CD4-positive, alpha-beta T cell treated with Interleukin-6 for 4 hours (primary cell): ENCODE measurements at places on chromosomes 3 and 15.

GRCh38 chr3:197191897-197192296 is 106.5 kb downstream of the DLG1 start:
- DNase-seq, result no peak

- no peak for DNase-seq
Observed at GRCh38 chr3:172152874-172153273, 113.5 kb downstream of the FNDC3B start.

DNA sequence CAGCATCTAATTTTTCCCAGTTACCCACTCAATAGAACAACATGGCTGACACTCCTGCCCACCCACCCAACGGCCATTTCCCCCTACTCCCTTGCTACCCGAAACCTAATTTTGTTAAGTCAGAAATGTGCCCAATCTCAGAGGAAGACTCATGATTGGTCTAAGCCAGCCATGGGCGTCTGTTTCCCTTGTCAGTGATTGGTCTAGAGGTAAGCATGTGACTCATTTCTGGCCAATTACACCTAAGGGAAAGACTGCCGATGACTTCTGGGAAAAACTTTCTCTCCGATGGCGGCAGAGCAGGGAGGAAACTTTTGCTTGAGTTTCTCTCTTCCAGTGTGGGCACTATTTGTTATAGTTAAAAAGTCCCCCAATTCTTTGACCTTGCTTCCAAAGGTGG is 72.9 kb downstream of the RPLP1 start:
- no peak for DNase-seq

GRCh38 chr3:30663533-30664241 is 57.3 kb downstream of the TGFBR2 start:
- no peak for DNase-seq

DNA sequence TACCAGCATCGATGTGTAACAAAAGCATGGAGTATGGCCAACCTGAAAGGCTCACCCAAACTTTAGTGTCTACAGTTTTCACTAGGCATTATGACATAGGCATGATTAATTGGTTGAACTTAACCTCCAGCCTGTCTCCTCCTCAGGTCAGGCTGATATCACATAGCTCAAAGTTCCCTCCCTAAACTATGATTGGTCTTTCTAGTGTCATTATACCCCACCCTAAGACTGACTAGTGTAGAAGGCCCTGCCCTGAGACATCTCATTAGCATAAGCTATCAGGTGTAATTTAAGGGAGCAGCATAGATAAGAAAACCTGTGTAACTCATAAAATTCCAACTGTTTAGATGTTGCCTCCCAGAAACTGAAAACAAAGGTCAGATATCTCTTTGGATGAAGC is 195.2 kb downstream of the ALCAM start:
- no peak for DNase-seq

DNA sequence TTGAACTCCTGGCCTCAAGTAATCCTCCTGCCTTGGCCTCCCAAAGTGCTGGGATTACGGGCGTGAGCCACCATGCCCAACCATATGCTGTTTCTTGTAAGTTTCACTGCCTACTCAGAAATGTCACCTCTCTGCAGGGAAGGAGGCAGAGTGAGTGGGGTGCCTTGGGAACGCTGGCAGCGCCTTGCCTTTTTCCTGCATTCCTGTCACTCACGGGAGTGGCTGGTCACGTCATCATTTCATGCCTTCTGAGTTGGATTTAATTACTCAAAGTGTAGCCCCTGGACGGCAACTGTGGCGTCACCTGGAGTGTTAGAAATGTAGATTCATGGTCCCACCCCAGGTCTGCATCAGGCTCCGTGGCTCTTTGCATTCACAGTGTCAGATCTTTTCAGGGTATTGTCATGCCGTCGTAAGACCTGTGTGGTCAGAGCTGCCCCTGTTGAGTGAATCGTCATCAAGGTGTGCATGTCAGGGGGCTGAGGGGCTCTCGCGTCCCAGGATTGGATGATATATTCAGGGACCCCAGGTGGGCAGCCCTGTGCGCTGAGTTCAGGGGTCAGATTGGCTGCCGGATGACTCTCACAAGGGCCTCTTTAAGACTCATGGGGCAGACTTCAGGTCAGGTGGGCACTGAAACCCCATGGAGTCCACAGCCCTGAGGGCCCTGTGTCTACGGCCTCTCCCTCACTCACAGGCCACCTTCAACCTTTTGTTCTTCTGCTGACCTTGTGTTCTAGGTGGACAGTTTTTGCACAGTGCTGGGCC is 65.9 kb upstream of the KLHL25 start:
- DNase-seq, result no peak

- no peak for DNase-seq
Observed at GRCh38 chr3:60046210-60046609, 996.4 kb upstream of the CFAP20DC start.

DNA sequence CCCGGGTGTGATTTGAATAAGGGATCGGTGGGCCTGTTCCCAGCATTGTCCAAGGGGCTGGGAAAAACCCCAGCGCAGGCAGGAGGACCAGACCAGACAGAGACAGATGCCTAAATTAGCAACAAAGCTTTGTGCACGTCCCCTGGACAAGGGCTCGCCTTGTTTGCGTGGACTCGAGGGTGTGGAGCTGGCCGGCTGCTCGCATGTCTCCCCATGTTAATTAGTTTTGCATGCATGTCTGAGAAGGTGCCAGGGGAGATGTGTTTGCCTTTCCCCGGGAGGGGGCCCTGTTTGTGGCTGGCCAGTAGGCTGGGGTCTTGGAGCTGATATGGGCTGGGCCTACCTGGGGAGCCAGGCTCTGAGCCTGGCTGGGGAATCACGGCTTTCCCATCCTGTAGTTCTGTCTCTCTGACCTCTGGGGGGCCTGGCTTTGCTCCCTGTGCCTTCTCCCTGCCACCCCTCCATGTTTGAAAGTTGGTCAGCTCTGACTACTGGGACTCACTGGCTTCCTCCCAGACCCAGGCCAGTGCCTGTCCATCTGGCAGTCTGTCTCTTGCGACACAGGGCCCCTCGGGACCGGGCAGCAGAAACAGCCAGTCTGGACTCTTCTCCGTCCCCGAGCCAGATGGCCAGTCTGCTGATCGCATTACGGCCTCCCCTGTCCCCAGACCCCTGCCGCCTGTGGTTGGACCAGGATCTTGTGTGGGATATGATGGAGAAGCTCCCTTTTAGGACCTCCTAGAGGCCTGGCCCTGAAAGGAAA is 55.4 kb upstream of the POLG start:
- no peak for DNase-seq

DNA sequence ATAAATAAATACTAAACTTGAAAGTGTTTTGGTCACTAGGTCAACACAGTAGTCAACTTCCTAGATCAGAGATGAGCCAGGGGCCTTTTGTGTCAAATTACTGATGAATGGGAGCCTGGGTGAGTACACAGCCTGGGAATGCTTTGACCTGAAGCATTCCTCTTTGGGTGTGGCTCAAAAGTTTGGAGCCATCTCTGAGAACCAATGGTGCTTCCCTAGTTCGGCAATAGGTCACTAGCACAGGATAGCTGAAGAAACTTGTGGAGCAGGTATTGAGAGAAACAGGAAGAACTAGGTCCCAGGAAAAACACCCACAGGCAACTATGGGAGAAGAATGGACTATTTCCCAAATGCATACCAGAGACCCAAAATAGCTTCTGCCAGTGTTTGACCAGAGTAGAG is 56.6 kb upstream of the PLXND1 start:
- DNase-seq, result no peak

DNA sequence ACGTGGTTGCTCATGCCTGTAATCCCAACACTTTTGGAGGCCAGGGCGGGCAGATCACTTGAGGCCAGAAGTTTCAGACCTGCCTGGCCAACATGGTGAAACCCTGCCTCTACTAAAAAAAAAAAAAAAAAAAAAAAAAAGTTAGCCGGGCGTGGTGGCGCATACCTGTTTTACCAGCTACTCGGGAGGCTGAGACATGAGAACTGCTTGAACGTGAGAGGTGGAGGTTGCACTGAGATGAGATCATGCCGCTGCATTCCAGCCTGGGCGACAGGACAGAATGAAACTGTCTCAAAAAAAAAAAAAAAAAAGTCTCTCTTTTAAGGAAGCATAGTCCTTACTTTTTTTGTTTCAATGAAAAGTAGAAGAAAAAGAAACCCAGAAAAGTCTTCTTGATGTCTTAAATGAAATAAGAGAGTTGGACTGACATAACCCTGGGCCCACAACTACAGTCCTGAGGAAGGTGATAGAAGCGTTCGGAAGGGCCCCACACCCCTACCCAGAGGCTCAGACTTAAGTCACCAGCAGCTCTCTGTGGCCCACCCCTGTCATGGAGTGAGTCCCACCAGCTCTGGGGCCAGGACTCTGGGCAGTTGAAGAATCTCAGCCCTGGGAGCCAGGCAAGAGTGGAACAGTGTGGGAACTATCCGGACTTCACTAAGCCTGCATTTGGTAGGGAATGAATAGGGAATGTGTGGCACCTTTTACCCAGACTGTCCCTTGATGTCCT is 2.6 kb downstream of the NME9 start:
- DNase-seq, result no peak

DNA sequence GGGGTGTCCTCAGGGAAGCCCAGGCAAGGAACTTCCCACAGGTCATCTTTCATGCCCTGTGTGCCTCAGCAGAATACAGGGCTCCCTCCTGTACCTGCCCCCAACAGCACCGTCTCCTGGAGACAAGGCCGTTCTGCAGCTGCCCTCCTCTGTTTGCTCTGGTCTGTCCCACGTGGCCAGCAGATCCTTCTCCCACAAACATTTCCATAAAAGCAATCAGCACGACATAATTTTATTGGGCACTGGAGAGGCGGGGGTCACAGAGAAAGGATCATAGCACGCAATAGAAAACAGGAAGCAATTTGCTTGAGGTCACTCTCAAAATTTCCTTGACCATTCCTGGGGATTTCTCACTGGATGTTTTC is 29.4 kb downstream of the STARD5 start:
- DNase-seq, result peak; percentile 34

DNA sequence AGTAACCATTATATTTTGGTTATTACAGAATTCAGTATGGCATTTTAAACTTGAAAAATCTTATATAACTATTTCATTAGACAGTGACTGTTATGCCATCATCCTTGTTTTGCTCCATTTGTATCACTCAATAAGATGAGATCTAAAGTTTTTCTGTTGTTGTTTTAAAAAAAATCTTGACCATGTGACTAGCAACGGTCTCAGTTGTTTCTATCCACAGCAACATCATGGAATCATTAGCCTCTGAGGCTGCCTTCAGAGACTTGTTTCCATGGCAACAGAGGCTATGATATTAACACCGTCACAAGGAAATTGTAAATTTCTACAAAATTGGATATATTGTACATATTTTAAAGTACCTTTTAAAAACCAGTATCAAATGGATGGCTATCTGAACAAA is 129.8 kb downstream of the DLG1 start:
- DNase-seq, result no peak

DNA sequence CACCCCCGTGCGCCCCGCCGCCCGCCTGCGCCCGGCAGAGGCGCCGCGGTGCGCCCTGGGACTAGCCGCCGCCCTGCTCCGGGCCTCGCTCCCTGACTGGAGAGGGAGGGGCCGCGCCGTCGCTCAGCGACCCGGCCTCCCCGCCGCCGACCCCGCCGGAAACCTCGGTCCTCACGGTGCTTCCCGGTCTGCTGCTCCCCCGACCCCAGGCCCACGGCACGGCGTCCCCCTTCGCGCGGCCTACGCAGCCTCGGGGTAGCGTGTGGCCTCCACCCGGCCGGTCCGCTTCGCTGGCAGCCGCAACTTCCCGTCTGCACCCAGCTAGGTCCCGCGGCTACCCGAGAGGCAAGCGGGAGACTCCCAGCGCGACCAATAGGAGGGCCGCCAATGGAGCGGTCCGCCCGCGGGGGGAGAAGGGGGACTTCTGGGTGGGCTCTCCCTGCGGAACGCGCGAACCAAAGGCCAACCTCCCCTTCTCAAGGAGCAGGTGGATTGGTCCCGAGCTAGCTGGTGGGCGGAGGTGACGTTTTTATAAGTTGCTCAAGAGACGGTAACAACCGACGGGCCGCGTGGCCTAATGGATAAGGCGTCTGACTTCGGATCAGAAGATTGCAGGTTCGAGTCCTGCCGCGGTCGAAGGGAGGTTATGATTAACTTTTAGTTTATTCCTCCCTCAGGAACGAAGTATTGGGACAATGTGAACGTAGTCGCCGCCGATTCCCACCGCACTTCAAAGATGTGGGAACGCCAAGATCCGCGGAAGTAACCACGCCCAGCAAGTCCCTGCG is at the start of gene POLG:
Gene POLG (minus strand): TSS at position 315 of the 788 bp plus-strand sequence. CDS start 1,070 bp downstream, outside the sequence.
- peak; percentile 98 for DNase-seq

DNA sequence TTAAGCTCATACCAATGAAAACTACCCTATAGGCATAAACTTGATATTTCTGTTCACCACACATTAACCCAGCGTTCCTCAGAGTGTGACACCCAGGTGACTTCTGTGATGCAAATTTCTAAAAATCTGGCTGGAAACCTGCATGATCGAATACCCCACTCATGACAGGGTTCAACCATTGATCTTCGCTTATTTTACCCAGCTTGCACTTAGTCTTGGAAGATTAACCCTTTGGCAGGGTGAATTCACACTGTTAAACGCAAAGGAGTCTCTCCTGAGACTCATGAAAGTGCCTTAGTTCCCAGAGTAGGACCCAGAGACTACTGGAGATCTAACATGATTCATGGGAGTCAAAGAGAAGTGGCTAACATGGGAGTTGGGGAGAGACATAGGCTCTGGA is 391.6 kb downstream of the MECOM start:
- no peak for DNase-seq

DNA sequence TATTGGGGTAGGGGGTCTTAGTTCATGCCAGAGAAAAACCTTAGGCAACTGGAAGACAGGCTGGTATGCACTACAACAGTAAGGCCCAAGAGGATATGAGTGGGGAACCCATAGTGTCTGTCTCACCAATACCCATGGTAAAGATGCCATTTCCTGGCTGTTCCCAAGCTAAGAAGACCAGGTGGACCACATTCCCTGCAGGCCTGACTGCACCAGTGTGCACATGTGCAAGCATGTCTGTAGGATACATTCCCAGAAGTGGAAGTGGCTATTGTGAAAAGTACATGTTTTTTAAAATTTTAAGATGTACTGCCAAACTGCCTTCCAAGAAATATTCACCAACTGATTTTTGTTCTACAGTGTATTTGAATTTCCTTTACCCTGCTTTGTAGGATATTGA is 207.3 kb upstream of the CTNNB1 start:
- DNase-seq, result no peak

- DNase-seq, result no peak
Observed at GRCh38 chr15:91787198-91787597, 66.3 kb upstream of the SLCO3A1 start.

DNA sequence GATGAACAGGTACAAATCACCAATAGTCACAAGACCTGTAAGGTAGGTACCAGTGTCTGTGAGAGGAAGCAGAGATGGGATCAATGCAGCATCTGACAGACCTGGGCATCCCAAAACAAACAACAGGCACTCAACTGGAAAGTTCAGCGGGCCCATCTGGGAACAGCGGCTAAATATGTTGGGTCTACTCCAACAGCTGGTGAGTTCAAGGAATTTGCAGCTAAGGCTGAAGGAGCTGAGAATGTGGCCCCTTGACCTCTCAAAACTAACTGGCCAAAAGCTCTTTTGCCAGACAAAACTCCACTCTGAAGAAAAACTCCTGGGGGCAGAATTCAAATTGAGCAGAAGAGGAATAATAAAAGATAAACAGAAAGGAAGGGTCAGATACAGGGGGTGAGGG is 24.4 kb downstream of the AVEN start:
- DNase-seq, result no peak
